Activated gamma-delta T cell treated with Interleukin-2 at 50 U/mL for 16 hours (primary cell): ENCODE measurements at places on chromosomes 16 and 17.

DNA sequence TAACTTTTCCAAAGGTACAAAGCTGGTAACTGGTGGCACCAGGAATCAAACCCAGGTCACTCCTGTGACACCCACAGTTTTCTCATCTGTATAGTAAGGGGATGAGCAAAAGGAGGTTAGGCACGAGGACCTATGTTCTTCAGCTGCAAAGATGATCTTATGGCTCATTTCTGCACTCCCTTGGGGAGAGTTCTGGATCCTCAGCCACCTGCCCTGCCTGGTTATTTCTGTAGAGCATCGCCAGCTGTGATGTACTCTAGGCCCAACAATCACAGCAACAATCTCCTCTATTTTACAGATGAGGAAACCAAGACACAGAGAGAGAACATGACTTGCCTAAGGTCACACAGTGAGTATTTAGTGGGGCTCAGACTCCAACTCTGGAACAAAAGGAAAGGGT, 5.4 kb upstream of the CPNE2 start:
- DNase-seq, result no peak

- DNase-seq, result no peak
Measured at GRCh38 chr17:55870044-55870443, 119.2 kb downstream of the PCTP start.

- DNase-seq, result no peak
Measured at GRCh38 chr16:81746566-81746965, 32.5 kb upstream of the PLCG2 start.

DNA sequence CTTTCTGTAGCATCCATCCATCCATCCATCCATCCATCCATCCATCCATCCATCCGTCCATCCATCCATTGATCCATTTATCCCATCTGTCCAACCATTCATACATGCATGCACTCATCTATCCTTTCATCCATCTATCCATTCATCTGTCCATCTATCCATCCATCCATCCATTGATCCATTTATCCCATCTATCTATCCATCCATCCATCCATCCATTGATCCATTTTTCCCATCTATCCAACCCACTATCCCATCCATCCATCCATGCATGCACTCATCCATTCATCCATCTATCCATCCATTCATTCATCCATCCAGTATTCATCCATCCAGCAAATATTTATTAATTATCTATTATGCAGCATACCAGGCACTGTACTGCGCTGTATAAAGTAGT, 34.8 kb downstream of the IRX5 start:
- DNase-seq, result no peak

DNA sequence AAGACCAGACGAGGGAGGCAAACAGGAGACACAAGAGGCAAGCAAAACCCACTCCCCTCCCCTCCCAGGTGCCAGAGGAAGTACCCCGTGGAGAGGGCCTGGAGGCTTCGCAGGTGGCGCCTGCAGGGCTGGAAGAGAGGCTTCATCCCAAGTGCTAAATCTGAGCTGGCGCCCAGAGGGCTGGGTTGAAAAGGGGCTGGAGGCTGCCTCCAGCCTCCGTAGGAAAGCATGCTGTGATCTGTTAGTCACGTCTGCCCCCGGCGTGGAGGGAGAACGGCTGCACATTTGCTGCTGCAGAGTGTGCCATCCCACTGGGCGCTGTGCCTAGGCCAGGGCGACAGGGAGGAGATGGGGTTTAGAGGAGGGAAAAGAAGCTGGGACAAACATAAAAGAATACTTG, 16.9 kb downstream of the RPH3AL start:
- DNase-seq, result no peak

GRCh38 chr16:6682142-6682811, 650.4 kb upstream of the RBFOX1 start:
- no peak for DNase-seq

GRCh38 chr17:38899421-38899820, 26.0 kb upstream of the LASP1NB start:
- no peak for DNase-seq

DNA sequence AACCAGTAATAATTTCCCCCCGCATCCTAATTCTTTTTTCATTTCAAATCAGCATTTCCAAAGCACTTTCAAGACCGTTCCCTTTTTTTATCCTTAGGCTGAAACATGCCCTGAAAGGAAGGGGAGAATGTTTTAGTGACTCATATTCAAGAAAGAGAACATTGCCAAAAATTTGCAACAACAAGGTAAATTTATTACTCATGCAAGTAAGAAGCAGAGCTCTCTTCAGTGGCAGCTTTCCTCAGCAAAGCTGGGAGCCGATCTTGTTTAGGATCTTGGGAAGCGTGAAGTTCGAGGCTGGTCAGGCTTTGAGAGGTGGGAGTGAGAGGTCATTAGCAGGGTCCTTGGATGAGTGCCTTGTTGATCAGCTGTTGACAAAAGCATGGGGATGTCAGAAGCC, 129.5 kb downstream of the PRKCA start:
- DNase-seq, result no peak

- no peak for DNase-seq
Measured at GRCh38 chr17:78476149-78476548, 97.7 kb downstream of the PGS1 start.

DNA sequence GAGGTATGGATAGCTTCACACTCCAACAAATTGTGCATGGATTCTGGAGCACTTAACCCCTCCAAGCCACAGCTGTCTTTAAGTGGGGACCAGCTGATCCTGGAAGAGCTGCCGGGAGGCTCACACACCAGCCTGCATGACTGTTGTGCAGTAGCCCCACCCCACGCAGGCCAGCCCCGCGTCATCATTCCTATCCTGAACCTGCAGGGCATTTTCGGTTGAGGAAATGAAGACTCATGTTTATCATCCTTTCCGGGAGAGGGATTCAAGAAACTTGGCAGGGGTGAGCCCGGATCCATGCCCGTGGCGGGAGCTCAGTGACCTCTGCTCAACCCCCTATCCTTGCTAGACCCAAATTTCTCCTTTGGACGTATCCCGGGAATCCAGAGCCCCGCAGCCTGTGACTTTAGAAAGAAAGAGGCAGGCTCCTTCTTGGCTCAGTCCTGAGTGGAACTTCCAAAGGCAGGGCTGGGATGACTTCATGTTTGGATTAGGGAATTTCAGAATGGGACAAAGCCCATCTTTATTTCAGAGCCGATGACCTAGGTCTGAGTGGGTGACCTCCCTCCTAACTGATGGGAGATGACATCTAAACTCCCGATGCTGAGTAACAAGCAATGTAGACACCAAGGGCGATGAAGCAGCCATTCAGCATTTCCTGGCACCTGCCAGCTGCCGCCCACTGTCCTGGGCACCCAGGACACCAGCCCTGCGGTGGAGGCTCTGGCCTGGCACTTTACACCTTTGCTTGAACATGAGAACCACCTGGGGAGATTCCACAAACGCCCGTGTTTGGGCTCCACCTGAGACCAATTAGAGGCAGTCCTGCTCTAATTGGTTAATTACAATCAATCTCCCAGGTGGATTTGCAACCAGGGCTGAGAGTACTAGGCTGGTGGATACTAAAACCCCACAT, 43.3 kb upstream of the CMIP start:
- DNase-seq, result no peak

GRCh38 chr17:39357986-39358385, 43.4 kb downstream of the FBXL20 start:
- DNase-seq, result no peak

- no peak for DNase-seq
Measured at GRCh38 chr16:54425681-54426552, 139.3 kb upstream of the IRX3 start.

GRCh38 chr16:85555719-85556455, 57.2 kb upstream of the GSE1 start:
- DNase-seq, result no peak

DNA sequence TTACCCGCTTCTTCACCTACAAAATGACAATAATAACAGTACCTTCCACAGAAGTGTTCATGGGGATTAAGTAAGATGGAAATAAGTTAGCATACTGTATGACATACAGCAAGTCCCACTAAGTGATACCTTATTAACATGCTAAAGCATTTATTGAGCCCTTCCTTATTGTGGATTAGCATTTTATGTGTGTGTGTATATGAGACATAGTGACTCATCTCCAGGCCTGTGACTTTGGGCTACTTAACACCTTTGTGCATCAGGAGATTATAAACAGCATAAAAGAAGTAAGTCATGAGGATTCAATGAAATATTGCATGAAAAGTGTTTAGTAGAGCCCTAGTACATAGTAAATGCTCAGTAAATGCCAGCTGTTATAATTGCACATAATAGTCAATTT, 52.9 kb downstream of the CA10 start:
- no peak for DNase-seq

- no peak for DNase-seq
Measured at GRCh38 chr16:66007717-66008116, 358.8 kb upstream of the CDH5 start.

- no peak for DNase-seq
Measured at GRCh38 chr17:79017546-79018369, 6.2 kb upstream of the C1QTNF1 start.

DNA sequence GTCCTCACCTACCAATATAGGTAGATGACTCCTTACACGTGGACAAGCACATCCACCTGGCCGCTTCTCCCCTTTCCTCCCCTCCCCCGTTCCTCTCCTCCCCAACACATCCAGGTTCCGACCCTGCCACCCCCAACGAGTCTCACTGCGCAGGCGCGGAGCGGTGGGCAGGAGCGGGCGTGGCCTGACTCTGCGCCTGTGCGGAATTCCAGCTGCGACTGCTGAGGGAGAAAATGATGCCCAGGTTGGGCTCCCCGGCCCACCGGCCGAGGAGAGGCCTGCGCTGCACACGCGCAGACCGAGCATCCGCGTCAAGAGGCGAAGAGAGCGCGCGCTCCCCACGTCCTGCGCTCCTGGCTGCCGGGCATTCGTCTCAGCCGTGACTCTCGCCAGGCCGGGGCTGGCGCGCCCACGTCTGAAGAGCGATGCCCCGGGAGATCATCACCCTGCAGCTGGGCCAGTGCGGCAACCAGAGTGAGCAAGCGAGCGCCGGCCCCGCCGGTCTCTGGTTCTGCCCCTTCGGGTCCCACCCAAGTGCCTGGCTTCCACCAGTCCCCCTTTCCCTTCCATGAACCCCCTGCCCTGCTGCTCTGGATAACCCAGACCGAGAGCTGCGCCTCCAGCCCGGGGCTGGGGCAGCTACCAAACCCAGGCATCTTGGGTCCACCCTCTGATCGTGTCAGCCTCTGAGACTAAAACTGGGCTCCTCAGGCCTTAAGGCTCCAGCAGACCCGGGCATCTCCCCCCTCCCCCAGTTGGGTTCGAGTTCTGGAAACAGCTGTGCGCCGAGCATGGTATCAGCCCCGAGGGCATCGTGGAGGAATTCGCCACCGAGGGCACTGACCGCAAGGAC, at the start of gene TUBG2:
TUBG2 (plus strand) TSS at position 206 of the 853 bp plus-strand sequence; CDS start at position 426, 220 bp downstream.
- peak; percentile 61 for DNase-seq

GRCh38 chr17:74563358-74563757, 4.0 kb downstream of the CD300H start:
- no peak for DNase-seq

GRCh38 chr16:1188432-1189189, 35.7 kb downstream of the CACNA1H start:
- peak; percentile 31 for DNase-seq

GRCh38 chr17:76336756-76337412, 16.8 kb downstream of the PRPSAP1 start:
- no peak for DNase-seq

GRCh38 chr17:44935116-44935515, 12.5 kb downstream of the KIF18B start:
- DNase-seq, result no peak

DNA sequence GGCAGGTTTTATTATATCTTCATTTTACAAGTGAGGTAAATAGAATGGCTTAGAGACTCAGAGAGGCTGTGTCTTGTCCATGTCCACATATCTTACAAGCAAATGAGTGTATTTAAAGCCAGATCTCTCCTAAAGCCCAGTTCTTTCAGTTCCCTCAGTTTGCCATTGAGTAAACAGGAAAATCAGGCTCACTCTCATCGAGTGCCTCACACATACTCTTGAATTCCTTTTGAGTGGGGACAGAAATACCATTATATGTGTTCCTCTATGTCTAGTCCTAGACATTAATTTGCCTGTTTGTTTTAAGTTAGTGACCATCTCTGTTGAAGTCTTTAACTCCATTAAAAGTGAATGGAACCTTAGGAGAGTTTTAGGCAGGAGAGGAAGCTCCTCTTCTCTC, 40.1 kb downstream of the BPTF start:
- DNase-seq, result no peak

- DNase-seq, result no peak
Measured at GRCh38 chr16:25143928-25144327, 32.4 kb downstream of the LCMT1 start.

- no peak for DNase-seq
Measured at GRCh38 chr16:6081320-6081976, 983.9 kb upstream of the EEF2KMT start.

DNA sequence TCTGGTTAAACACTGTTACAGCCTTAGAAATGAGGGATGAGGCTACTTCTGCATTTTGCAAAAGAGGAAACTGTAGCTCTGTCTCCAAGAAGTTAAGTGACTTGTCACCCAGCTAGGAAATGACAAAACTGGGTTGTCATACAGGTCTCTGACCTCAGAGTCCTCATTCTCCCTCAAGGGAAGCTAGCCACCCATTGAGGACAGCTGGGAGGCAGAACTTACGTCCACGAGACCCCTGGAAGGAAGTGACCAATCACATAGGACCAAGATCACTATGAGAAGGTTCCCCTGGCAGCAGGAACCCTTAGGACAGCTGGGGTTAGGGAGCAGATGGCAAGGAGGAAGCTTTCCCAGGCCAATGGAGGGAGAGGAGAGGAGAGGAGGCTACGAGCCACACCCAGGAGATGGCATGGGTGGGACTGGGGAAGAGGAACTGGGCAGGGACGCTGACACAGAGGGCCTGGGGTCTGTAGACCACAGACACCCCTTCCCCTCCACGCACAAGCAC, 11.2 kb downstream of the METTL22 start:
- DNase-seq, result no peak

- no peak for DNase-seq
Measured at GRCh38 chr17:59435238-59435637, 103.8 kb downstream of the YPEL2 start.

- no peak for DNase-seq
Measured at GRCh38 chr17:74574489-74575142, 7.3 kb upstream of the CD300H start.

GRCh38 chr17:43200127-43200526, 11.5 kb upstream of the TMEM106A start:
- no peak for DNase-seq
